ENCODE measurements at places on chromosomes 7 and 10.

DNA sequence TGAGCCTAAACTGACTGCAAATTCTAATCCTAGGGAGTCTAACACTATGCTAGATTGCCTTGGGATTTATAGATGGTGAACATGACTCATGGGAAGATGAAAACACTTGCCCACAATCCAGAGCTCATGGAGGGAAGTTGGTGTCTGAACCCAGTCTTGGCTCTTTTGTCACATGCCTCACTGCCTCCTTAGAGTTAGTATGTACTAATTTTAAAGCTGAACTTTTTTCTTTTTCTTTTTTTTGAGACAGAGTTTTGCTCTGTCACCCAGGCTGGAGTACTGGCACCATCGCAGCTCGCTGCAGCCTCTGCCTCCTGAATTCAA is 14.4 kb downstream of the MRPL32 start:
- no peak for DNase-seq

- no peak for DNase-seq
Observed at GRCh38 chr10:12540341-12540781, 191.0 kb downstream of the CAMK1D start.

DNA sequence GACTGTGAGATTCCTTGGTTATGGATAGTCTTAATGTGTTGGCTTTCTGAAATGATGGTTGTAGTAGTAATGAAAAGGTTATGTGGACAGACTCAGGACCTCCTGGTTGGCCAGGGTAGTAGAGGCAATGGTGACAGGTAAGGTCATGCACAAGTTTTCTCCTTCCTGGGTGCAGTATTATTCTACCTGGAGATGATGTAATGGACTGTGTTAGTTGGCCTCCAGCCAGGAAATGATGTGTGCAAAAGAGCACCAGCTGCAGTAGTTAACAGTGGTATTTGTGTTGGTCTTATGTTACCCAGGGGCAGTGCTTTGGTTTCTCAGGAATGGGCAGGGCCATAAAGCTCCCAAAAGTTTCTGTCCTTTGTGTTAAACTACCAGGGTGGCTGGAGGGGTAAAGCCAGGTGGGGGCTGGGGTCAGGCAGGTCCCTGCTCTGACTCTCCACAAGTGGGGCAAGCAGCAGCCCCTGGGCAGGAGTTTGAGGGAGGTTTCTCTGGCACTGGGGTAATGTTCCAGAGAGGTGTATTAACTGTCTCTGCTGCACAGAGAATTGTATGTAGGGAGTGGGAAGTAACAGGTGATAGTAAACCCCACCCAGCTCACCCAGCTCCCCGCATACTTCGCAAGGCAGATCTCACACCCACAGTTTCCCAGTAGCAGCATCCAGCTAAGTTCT is 36.3 kb downstream of the GPR22 start:
- no peak for DNase-seq

GRCh38 chr10:52312942-52313255 is 1.2 kb upstream of the DKK1 start:
- no peak for DNase-seq

DNA sequence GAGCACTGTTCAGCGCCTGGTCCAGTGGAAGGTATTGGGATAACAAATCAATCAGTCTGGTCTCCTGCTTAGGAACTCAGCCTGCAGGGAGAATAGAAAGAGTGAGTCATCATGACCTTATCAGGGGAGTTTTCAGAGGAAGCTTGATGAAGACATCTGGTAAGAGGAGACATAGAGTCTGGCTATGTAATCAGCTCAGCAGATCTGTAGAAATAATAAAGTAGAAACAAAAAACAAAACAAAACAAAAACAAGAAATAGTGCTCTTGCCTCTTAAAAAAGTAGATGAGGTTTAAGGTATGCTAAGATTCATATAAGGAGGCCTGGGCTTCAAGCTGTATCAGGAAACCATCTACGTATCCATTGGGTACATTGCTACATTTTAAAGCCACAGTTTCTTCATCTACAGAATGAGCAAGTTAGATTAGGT is 14.4 kb downstream of the TAS2R41 start:
- DNase-seq = no peak

DNA sequence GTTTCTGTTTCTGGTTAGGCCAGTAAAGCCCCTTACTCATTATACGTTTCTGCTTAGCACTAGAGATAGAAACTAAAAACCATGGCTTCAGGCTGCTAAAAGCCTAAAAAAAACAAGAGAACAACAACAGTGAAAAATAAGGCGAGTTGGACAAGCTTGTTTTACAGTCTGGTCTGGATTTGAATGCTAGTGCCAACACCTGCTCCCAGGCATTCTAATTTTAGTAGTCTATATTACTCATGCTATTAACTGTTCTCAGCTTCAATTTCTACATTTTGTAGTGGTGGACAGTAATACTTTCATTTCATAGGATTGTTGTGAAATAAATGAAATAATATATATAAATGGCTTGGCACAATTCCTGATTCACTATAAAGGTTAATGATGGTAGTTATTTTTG is 108.5 kb downstream of the HBP1 start:
- no peak for DNase-seq

- DNase-seq = no peak
Observed at GRCh38 chr10:58836991-58837575, 324.4 kb downstream of the BICC1 start.

DNA sequence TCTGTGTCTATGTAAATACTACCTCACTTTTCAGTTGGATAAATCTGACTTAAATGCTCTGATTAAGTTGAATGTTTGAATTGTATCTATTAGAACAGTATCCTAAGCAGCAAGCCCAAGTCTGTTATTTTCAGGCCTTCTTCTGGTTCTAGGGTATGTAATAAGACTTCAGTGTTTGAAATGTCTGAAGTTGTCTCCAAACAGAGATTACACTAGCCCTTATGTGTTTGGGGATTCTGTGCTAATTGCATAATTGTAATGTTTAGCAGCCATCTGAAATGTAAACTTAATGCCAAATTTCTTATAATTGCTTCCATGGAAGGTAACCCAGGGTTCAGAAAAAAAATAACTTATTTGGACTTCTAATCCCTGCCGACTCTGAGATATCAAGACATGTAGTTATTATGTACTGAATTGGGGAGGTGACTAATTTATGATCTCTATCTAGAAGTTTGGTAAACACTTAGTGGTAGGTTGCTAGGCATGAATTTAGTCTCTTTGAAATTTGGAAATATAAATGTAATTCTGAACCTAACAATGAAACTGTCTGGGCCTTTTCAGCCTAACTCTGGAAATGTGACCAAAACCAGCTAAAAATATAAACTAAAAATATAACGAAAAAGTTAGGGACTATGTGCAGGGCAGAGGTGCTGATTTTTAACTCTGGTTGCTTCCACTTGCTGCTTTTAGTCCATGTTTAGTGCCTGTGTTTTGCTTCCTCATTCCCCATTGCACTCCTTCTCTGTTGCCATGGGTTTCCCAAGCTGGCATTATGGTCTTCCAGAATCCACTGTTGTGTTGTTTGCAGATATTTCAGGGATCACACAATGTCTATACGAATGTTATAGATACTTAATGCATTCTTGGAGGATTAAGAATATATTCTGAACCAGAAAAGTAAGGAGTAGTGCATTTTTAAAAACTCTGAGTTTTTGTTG is 54.8 kb downstream of the MCU start:
- DNase-seq = no peak

DNA sequence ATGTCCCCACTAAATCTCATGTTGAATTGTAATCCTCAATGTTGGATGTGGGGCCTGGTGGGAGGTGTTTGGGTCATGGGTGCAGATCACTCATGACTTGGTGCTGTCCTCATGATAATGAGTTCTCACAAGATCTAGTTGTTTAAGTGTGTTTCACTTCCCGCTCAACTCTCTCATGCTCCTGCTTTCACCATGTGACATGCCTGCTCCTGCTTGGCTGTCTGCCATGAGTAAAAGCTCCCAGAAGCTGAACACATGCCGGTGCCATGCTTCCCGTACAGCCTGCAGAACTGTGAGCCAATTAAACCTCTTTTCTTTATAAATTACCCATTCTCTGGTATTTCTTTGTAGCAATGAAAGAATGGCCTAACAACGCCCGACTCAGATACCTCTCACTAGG is 6.2 kb upstream of the PSTK start:
- no peak for DNase-seq

DNA sequence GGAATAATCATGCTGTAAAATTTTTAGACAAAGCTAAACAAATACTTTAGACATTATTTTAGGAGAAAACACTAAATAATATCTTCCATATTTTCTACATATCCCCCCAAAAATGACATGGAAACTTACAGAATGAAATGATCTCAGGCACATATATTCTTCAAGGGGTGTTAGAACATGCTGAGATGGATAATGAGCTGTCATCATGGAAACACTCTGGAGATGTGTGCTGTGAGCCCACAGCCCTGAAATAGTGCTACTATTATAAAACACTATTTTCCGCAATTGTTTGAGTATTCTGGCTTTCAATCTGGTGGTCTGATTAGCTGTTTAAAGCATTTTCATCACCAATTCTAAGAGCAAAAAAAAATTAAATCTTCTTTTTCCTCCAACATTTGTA is 385.7 kb downstream of the PHTF2 start:
- no peak for DNase-seq
